Naive thymus-derived CD8-positive, alpha-beta T cell (primary cell): ENCODE measurements at places on chromosomes 7 and 10. TPM values are rescaled to one million over a fixed set of nuclear protein-coding genes. Genes with fewer than 3 reads are reported as not detected.

Gene SFTPA1
- total RNA-seq: not detected

Gene AP3M1
- total RNA-seq: 40.2 TPM

Gene OR2A7
- 5.9 TPM for total RNA-seq

Gene CYP3A5
- total RNA-seq: 0.16 TPM

Gene WEE2
- total RNA-seq: not detected

Gene HTR5A
- total RNA-seq: not detected
